GOT3 (cell line): ENCODE measurements at places on chromosomes 6 and 20.
A peak's percentile ranks its signal among the peaks of the same experiment; 100 is the strongest.

GRCh38 chr6:130269969-130270635, 47.4 kb upstream of the SAMD3 start:
- DNase-seq, result no peak

DNA sequence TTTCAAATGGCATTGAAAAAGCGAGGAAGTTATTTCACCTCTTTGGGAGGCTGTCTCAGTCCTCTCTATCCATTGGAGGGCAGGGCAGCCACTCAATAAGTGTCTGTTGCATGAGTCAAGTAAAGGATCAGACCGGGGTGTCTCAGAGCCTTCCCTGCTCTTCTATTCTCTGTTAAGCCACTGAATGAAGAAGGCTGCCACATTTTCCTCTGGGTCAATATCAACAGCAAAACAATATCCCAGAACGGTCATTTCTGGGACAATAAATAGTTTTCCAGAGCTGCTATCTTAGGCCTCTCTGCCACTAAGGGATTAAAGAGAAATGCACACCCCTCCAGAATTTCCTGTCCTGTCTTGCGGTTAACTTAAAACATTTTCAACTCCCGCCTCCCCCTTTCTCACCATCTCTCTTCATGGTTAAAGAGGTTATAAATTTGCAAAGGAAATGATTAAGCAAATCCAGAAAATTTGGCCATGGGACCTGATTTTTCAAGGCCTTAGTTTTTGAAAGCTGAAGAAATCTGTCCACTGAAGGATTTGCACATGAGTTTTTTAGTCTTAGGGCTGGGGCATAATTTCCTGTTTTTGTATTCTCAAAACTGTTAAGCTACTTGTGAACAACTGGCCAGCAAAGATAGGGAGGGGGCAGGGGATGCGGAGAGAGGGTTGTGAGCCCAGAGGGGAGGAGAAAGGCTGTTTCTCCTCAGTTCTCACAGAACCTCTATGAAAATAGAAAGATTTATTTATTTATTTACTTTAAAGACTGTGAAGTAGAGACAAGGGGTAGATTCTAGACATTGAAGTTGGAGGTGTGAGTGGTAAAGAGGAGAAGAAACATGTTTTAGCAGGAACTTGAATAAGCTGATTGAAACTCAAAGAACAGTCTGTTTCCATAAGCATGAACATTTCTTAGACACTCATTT, 135.7 kb downstream of the BCAS1 start:
- DNase-seq, result no peak

GRCh38 chr6:81621816-81622395, 130.6 kb downstream of the TENT5A start:
- DNase-seq, result no peak

DNA sequence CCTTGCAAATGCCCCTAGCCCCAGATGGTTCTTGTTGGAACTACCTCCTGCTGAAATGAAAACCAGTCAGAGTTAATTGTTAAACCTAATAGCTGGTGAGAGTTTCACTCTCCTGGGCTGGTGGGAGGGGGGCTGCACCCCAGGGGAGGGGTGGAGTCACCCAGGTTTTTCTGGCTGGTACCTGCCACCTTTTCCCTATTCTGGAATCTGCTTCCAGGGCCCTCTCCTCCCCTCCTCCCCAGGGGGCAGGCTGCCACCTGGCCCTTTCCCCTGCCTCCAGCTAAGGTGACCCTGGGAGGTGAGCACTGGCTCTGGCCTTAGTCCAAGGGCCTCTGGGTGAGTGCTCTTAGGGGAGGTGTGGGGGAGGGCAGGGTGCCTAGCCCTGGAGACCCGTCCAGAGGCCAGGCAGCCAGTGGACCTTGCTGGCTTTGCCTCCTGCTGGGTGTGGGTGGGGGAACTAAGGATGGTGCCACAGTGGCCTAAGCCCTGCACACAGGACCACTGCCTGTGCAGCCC, 48.8 kb upstream of the EPB41L1 start:
- no peak for DNase-seq

DNA sequence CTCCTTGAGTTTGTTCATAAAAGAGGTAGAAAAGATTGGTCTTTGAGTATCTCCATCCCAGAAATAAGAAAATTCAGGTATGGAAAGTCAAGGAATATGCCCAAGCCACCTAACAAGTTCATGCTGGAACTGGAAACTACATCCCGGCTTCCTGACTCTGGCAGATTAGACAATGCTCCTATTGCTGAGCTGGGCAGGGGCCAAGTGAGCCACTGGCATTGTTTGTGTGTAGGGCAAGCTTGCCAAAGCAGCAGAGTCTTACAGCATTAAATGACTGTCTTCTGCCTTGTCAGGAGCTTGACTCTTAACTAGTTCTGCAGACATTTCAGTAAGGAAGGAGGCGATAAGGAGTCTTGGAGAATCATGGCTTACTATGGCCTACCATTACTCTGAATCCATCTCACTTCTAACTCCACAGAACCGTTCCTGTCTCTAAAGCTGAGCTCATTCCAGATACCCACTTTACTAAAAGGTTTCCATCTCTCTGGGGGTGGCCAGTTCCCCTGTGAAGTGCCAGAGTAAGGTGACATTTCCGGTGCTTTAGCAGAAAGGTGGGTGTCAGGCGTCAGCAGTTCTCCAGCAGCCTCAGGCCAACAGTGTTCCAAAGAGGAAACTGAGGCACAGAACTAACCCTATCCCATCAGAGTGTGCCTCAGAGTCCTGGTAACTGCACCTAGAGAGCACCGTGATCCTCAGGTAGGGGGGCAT, 30.1 kb downstream of the PRDM1 start:
- no peak for DNase-seq

DNA sequence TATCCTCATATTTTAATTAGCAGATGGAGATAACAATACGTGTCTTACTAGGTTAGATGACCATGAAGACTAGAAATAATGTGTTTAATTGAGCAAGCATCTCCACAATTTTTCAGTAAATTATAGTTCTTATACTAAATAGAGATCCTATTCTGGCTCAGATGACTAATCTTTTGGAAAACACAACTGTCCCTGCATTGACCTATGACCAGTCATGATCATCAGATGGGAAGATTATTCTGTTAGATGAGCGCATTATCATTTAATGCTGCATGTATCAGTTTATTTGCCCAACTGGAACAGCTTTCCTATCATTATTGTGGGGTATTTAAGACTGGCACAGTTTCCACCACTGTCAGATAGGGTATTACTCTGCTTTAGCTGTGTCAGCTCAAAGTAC, 185.5 kb downstream of the MOXD1 start:
- no peak for DNase-seq

DNA sequence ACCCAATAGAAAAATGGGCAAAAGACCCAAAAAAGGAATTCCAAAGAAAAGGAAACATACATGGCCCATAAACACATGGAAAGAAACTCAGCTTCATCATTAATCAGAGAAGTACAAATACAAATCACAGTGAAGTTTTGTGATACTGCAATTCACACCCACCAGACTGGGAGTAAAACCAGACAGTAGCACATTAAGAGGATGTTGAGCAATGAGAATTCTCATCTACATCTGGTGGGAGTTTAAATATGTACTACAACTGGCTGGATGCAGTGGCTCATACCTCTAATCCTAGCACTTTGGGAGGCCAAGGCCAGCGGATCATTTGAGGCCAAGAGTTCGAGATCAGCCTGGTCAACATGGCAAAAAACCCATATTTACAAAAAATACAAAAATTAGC, 125.7 kb upstream of the PHACTR1 start:
- DNase-seq, result no peak

GRCh38 chr6:143937668-143937970, 70.4 kb downstream of the PLAGL1 start:
- DNase-seq, result no peak

DNA sequence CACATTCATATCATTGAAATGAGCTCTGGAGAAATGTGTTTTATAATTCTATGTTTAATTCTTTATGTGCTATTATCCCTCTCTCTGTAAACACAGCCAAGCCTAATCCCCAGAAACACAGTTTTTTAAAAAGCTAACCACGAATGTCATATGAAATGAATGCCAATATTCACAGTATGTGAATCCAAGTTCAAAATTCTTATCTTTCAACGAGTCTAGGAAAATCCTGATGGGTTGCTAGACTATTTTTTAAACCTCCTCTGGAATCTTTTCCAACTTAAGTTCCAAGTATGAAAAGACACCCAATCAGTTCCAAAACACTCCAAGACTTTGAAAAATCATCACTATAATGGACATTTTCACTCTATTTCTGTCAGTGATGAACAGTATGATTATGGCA, 689.3 kb downstream of the HACE1 start:
- no peak for DNase-seq

GRCh38 chr6:72946774-72947173, 278.5 kb downstream of the KHDC1L start:
- DNase-seq, result no peak

DNA sequence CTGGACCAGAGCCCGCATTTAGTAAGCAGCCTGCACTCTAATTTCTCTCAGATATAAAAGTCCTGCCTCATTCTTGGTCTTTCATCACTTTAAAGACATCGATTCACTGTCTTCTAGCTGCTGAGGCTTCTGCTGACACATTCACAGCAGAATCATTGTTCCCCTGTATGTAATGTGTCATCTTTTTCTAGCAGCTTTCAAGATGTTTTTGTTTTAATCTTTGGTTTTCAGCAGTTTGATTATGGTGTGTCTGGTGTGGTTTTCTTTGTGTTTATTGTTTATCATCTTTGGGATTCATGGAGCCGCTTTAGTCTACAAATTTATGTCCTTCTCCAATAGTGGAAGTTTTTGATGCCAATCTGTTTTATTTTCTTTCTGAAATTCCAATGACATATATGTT, 157.3 kb upstream of the STMND1 start:
- DNase-seq, result no peak

DNA sequence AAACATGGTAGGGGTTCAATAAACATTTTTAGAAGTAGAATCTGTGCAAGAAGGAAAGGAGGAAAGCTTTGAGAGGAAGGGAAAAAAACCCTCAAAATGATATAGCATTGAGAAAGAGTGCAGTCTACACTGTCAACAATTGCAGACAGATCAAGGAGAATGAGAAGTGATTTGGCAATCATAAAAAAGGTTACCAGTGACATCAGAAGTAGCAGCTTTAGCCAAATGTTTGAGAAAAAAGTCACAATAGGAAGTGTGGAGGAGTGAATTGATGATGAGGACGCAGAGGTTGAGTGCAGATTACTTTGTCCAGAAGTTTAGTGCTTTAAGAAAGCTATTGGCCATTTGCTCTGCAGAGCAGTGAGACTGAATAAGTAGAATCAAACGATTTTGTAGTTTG, 155.0 kb downstream of the GJA1 start:
- DNase-seq, result no peak

DNA sequence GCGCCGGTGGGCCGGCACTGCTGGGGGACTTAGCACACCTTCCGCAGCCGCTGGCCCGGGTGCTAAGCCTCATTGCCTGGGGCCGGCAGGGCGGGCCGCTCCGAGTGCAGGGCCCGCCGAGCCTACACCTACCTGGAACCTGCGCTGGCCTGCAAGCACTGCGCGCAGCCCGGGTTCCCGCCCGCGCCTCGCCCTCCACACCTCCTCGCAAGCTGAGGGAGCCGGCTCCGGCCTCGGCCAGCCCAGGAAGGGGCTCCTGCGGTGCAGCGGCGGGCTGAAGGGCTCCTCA, 10.7 kb upstream of the MPC1 start:
- no peak for DNase-seq

GRCh38 chr20:3971145-3971544, 44.2 kb downstream of the RNF24 start:
- DNase-seq, result no peak

GRCh38 chr20:46832555-46832954, 62.1 kb upstream of the EYA2 start:
- DNase-seq, result no peak

- DNase-seq, result no peak
These were observed 6.0 kb downstream of the PARD6B start for GRCh38 chr20:50737352-50737751.

- no peak for DNase-seq
These were observed 235.8 kb upstream of the RIN2 start for GRCh38 chr20:19522071-19522801.

- DNase-seq, result no peak
These were observed 2.1 kb downstream of the TMEM14B start for GRCh38 chr6:10749734-10750133.

DNA sequence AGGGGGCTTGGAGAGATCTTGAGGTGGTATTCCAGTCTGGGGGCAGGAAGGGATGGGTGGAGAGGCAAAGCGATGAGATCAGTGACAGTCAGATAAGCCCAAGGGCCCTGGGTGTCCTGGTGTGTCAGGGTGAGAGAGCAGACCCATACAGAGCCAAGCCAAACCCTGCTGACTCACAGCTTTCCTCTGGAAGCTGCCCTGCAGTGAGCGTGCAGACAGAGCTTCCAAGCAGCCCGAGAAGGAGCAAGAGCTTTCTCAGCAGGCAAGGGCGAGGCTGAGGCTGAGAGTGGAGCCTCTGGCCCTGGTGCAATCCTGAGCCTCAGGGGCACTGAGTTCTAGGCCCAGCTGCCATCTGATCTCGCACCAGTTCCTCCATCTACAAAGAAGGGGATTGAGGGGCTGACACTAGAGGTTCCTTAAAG, 91.1 kb upstream of the HIVEP1 start:
- DNase-seq, result peak; percentile 12

DNA sequence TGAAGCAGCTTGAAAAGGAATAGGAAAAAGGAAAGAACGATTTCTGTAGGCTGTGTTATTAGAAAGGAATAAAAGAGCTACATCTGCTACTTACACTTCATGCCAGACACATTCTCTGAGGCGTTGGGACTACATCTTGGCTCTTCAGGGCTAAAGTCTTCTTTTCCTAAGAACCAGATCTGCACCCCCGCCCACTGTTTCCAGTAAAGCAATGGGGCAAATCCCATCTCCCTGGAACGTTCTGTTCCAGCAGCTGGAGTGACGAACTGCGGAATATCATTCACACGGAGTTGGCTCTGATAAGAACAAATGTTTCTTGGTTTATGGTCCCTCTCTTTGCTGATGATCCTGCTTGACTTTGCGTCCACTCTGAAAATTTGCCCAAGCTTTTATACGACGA, 26.9 kb downstream of the FAM50B start:
- DNase-seq, result no peak

DNA sequence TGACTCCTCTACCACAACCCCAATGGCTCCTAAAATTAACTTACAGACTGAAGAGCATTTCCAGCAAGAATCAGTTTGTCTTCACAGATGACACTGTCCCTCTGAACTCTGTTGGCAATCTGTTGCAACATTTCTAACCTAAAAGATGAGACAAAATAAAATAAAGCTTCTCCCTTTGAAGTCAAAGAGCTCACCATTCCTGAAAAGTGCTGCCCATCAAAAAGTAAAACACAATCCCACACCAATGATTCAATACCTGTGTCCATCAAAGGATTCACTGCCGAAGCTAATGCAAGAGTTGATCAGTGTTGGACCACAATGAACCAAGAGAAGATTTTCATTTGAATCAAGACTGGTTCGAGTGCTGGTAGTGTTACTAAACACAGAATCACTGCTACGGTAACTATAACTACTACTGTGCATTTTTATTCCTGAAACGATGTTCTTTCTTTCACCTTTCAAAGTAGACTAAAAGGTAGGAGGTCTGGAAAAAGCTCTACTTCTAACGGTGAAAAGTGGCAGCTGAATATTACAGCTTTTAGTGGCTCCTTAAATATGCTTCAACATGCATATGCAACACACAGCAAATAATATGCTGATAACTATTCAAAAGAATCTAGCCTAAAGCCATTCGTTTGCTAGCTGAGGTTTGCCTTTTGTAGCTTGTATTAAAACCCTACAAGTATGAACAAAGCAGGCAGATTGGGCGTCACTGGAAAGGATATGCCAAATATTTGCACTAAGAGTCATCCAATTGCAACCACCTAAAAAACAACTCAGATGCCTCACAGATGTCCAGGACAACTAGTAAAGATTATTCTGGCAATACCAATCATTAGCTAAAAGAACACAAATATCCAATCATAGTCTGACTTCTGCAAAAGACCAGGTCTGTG, at the start of gene DST:
TSS of gene DST (minus strand) at position 524 of the 896 bp plus-strand sequence.
- no peak for DNase-seq
